ENCODE measurements at places on chromosomes 13 and 19.
A peak's percentile ranks its signal among the peaks of the same experiment; 100 is the strongest.

DNA sequence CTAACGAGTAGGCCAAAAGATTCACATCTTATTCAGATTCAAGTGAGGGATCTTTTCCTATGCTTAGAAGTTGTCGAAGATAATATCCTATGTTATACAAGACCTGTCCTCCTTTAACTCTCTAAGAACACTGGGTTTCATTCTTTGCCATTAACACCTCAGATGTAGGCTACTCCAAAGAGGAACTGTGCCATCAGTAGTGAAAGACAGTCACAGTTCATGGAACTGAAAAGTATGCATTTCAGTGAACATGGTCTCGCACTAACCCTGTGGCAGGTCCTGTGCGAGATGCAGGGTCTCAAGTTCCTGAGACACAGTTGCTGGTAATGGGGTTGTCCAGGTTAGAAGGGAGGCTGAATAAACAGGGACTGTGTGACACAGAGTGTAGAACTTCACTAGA is 4.1 kb downstream of the LGALS16 start:
- DNase-seq: no peak

GRCh38 chr13:26508885-26509284 is 48.6 kb upstream of the WASF3 start:
- DNase-seq: no peak

DNA sequence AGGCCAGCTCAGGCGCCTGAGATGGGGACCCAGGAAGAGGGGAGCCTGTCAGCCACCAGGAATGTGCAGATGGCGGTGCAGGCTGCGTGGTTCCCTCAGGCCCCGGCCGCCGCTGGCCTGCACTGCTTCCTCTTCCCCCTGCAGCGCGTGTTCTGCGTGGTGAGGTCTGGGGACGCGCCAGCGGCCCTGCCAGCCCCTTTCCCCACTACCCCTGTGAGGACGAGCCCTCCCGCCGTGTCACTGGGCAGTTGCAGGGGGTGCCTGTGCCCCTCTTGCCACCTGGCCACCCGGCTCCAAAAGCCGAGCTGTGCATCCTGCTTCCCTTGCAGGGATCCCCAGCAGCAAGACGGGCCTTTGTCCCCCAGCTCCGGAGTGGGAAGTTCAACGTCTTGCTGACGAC is 58.4 kb downstream of the SMARCA4 start:
- DNase-seq: no peak

GRCh38 chr19:3343619-3344502 is 22.5 kb upstream of the NFIC start:
- DNase-seq: no peak

GRCh38 chr19:11587302-11587974 is 9.8 kb upstream of the ZNF627 start:
- peak; percentile 52 for DNase-seq

- no peak for DNase-seq
Measured at GRCh38 chr19:6057651-6058517, 52.4 kb downstream of the RFX2 start.

GRCh38 chr13:44212633-44213396 is 160.8 kb upstream of the SERP2 start:
- no peak for DNase-seq

DNA sequence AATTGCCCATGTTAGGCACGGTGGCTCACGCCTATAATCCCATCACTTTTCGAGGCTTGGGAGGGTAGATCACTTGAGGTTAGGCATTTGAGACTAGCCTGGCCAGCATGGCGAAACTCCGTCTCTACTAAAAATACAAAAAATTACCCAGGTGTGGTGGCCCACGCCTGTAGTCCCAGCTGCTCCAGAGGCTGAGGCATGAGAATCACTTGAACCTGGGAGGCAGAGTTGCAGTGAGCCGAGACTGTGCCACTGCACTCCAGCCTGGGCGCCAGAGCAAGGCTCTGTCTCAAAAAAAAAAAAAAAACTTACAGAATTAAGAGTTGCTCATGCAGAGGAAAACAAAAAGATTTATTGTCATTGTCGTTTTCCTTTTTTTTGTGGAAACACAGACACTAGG is 3.4 kb upstream of the PSMC4 start:
- DNase-seq: no peak

- DNase-seq: no peak
Measured at GRCh38 chr13:47826471-47826870, 174.6 kb downstream of the SUCLA2 start.

- DNase-seq: no peak
Measured at GRCh38 chr13:105974380-105974779, 561.1 kb downstream of the EFNB2 start.

DNA sequence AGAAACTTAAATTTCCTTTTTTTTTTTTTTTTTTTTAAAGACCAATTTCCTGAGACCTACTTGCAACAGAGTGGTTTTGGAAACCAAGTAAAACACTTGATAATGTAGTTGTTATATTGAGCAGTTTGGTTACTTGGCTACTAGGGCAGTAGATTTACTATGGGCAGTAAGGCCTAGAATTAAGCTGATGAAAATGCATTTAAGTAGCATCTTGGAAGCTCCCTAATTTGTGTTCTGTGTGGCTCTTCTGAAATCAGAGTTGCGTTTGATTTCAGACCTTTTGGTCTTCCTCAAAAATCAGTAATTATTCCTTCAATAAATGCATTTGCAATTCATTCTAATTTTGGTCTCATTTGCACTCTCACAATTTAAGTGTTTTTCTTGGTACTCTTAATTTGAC is 810 bp downstream of the GPR180 start:
- DNase-seq: no peak

DNA sequence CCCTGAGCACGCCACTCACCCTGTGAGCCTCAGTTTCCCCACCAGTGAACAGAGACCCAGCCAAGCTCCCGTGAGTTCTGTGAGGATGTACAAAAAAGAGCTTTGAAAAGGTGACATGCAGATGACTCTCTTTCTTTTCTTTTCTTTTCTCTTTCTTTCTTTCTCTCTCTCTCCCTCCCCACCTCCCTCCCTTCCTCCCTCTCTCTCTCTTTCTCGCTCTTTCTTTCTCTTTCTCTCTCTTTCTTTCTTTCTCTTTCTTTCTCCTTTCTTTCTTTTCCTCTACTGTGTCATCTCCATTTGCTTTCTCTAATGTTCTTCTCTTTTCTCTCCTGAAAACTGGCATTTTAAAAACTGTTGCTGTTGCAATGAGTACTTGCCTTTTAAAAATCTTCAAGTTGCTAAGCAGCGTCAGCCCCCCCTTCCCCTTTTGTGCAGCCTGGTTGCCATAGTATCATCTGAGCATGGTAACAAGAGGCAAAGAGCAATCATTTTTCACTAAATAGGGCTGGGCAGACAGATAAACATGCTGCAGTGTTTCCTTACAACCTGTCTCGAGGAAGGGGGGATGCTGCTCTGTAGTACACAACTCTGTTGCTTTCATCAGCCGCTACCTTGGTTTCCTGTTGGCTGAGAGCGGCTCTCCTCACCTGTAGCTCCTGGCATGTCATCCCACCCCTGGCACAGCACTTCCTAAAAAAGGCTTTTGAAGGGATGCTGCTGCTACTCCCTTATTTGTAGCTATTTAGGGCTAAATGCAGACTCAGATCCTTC is 108.7 kb upstream of the MBNL2 start:
- peak; percentile 91 for DNase-seq

GRCh38 chr19:12139269-12139668 is 881 bp downstream of the ZNF20 start:
- DNase-seq: no peak

DNA sequence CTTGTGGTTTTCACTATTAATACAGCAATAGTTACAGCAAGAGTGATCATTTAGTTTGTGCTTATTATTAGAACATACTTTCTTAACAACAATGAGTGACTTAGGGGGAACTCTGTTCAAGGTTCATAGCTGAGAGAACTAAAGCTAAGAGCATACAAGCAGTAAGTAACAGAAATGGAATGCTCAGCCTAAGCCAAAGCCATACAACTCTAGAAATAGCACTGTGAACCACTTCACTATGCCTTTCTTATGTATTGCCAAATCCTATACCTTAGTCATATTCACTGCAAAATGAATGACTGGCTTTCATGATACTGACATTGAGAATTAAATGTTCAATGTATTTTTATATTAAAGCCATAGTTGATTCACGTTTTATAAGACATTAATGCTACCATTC is 599.7 kb upstream of the SLITRK1 start:
- no peak for DNase-seq

DNA sequence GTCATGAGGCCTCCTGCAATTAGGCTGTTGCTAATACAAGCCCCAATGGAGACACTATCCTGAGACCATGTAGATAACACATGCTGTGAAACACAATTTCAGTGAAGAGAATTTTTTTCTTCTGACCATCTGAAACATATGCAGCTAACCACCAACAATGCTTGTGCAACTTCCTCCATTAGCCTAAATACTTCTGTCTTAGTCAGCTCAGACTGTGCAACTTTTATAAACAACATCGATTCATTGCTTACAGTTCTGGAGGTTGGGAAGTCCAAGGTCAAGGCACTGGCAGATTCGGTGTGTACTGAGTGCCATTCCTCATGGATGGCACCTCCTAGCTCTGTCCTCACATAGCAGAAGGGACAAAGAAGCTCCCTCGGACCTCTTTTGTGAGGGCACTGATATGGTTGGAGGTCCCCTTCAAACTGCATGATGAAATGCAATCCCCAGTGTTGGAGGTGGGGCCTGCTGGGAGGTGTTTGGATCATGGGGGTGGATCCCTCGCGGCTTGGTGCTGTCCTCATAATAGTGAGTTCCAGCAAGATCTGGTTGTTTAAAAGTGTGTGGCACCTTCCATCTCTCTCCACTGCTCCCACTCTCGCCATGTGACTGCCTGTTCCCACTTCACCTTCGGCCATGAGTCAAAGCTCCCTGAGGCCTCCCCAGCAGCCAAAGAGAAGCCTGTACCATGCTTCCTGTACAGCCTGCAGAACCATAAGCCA is 27.7 kb downstream of the STK24 start:
- no peak for DNase-seq

GRCh38 chr19:55083004-55083850 is 7.6 kb downstream of the EPS8L1 start:
- DNase-seq: no peak

GRCh38 chr19:12668346-12668745 is 1.7 kb downstream of the WDR83 start:
- no peak for DNase-seq

DNA sequence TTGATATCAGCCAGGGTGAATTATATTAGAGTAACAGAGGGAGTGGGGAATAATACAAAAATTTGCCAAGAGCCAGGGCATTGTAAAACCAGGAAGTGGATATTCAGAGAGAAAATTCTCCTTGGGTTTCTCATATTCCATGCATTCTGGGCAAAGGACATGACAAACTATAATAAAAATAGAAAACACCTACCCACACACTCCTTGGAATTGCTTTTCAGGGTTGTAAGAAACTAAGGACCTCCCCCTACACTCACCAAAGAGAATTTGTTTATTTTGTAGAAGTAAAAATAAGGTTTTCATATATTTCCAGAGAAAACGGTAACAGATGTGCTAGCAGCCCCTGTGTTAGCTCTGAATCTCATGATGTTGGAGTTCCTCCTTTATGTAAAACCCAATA is 649.6 kb downstream of the SLITRK1 start:
- DNase-seq: no peak

DNA sequence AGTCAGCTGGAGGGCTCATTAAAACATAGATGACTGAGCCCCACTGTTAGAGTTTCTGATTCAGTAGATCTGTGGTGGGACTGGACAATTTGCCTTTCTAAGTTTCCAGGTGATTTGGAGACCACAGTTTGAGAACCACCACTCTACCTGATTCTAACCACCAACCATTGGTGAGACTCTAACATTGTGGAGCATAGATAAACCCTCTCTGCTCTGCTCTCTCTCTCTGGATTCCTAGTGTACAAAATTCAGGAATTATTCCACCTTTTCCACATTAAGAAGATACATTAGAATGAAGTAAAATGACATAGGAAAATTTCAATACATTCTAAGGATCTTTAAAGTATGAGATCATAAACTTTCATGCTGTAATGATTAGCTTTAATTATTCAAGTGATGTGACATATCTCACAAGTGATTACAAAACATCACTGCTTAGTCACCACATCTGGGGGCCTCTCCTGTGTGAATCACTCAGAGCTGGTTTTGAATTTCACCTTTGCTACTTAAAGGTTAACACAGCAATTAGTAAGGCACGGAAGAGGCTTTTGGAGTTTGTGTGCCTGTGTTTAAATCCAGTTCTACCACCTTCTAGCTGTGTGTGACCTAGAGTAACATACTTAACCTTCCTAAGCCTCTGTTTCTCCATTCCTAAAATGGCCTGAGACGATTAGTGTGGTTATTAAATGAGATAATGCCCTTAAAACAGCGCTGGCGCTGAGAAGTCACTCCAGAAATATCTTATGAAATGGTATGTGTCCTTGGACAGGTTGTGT is 78.5 kb upstream of the NBEA start:
- DNase-seq: no peak

- DNase-seq: no peak
Measured at GRCh38 chr19:46862974-46863632, 2.3 kb downstream of the ARHGAP35 start.

GRCh38 chr19:2455851-2456570 is 748 bp downstream of the LMNB2 start:
- DNase-seq: no peak

DNA sequence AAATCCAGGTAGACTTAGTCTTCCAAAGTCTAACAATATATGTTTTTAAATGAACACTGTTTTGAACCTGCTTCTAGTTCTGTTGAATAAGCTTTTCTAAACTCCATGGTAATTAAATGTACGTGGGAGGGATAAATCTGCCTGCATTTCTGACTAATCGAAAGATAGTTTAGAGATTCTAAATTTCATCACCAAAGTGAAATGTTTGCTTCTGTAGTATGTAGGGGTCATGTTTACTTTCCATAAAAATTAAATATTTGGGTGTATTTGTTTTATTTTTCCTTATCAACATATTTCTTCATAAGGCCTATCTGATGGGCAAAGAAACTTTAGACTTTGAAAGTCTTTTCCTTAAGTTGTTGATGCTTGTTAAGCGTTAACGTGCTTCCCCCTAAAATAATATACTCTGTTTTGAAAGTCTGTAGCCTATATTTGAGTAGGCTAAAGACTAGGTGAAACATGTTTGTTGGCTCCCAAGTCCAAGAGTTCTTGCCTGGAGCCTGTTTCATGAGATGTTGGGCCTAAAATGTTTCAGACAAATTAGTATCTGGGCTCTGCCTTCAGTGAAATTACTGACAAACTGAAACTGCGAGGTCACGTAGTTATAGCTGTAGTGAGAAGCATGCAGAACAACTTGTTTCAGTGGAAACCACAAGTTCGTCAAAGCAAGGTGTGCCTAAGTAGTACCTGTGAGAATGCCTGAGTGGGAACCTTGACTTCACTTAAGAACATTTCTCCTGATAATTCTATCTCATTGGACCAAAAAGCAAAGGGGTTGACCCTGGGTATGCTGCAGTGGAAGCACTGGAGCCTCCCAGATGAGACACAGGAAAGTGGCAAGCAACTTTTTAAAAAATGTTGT is 126.2 kb downstream of the LMO7 start:
- DNase-seq: no peak

GRCh38 chr13:98280176-98280510 is 103.1 kb upstream of the RNF113B start:
- DNase-seq: no peak

GRCh38 chr19:10122045-10122444 is 2.3 kb upstream of the EIF3G start:
- DNase-seq: no peak

GRCh38 chr13:43797869-43798268 is 11.1 kb upstream of the ENOX1 start:
- no peak for DNase-seq

- DNase-seq: no peak
Measured at GRCh38 chr13:38630780-38631179, 56.1 kb upstream of the FREM2 start.

GRCh38 chr13:77749344-77749880 is 51.9 kb downstream of the SLAIN1 start:
- no peak for DNase-seq
